ENCODE measurements at places on chromosomes 2 and 18. TPM values are rescaled to one million over a fixed set of nuclear protein-coding genes. Genes with fewer than 3 reads are reported as not detected.

SPP2 gene
- not detected for total RNA-seq

- H3K27me3 ChIP-seq, result peaks cover 20% of the 10 kb centered on the region
- peak overlapping the region; percentile 61 for H3K27ac ChIP-seq
- no peak for DNase-seq
- peaks cover 28% of the 10 kb centered on the region for H3K4me1 ChIP-seq
These were observed 550 bp upstream of the SFXN5 start for GRCh38 chr2:73072129-73072395.

GRCh38 chr18:48330016-48330991 is 78.9 kb downstream of the ZBTB7C start:
- no peak overlapping the region for H3K4me3 ChIP-seq
- no peaks in the 10 kb centered on the region for H3K36me3 ChIP-seq
- H3K27ac ChIP-seq, result no peak overlapping the region
- H3K27me3 ChIP-seq, result peaks cover 20% of the 10 kb centered on the region
- DNase-seq, result no peak

DNA sequence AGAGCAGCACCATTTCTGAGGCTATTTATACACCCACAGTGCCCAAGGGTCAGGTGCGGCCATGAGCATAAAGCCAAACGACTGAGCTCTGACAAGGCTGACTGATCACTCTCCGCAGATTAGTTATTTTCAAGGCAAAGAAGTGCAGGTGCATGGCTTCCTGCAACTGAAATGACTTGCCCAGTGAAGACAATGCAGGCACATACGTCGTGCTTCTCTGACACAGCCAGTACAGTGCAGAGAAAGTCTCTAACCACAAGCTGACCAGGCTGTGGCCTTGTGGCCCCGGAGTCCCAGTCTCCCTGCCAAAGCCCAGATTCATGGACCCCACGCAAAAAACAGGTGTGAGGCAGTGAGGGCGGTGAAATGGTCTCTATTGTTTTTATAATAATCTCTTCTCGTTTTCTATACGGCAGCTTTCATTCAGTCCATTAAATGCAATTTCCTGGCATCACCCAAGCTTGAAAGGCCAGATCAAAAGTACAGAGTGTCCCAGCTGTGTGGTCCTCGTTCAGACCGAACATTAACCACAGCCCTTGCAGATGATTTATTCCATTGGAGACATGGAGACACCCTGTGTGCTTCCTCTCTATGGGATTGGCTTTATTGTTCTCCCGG is 447.0 kb upstream of the ID2 start:
- peaks cover 9% of the 10 kb centered on the region for H3K27me3 ChIP-seq
- no peak overlapping the region for H3K4me3 ChIP-seq
- DNase-seq, result no peak
- H3K4me1 ChIP-seq, result peaks cover 53% of the 10 kb centered on the region
- no peak overlapping the region for H3K27ac ChIP-seq
- H3K36me3 ChIP-seq, result peaks cover 12% of the 10 kb centered on the region

DNA sequence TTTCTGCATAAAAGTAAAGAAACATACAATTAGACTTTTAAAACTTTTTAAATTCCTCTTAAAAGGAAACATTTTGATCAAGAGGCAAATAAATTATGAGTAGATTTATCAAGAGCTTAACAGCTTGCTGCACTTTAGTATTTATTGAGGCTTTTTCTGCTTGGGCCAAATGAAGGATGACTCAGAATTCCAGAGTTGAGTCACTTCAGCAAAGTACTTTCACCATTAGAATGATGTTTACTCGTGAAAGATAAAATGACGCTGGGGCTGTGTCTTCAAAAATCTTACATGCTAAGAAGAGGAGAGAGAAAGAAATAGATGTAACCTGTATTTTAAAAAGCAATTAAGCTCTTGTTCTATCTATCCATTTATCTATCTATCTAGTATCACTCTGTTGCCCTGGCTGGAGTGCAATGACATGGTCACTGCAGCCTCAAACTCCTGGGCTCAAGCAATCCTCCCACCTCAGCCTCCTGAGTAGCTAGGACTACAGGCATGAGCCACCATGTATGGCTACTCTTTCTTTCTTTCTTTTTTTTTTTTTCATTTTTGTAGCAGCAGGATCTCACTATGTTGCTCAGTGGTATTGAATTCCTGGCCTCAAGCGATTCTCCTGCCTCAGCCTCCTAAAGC is 75.3 kb upstream of the RIOK3 start:
- H3K4me3 ChIP-seq, result no peak overlapping the region
- H3K4me1 ChIP-seq, result peaks cover 11% of the 10 kb centered on the region
- peak overlapping the region; percentile 72 for H3K27ac ChIP-seq
- no peak for DNase-seq
- peaks cover 7% of the 10 kb centered on the region for H3K27me3 ChIP-seq
- H3K36me3 ChIP-seq, result no peaks in the 10 kb centered on the region

DNA sequence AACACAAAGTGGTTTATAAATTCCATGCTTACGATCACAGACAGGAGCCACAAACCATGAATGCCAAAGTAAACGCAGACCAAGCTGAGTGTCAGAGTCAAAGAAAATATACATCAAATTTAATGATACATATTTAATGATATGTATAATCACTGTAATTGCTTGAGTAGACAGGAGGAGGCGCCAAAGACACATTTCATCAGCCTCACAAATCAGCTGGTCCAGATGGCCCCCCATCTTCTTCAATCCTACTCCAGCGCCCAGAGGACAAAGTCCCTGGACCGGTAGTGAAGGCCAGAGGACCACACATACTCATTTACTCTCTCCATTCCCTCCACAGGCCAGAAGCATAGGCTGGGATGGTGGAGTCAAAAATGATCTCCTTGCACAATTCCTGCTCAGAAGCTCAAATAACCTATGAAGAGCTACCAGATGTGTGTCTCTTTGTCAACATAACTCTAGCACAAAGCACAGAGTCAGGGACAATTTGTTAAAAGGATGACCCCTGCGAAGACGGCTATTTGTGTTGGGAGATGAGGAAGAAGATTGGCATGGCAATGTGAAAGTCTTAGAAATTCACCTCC is 149.3 kb upstream of the PGAP1 start:
- H3K27me3 ChIP-seq, result no peaks in the 10 kb centered on the region
- DNase-seq, result no peak
- H3K4me1 ChIP-seq, result peaks cover 39% of the 10 kb centered on the region
- peaks cover 62% of the 10 kb centered on the region for H3K36me3 ChIP-seq
- H3K27ac ChIP-seq, result no peak overlapping the region

DNA sequence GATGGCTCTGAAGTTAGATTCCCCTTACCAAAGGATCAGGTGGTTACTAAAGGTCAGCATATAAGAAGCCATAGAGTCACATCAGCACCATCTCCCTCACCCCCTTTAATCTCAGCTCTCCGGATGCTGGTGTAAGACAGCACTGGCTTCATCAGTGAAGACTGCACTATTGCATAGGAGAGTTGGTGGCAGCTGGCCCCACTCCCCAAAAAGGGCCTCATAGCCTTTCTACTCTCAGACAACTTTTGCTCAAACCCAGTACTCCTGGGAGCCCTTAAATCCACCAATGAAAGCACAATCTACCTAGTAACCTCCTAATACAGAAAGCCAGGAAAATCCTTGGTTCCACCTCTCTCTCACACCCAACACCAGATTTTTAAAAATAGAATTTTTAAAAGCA is 6.9 kb upstream of the DIPK1C start:
- no peaks in the 10 kb centered on the region for H3K4me1 ChIP-seq
- H3K36me3 ChIP-seq, result no peaks in the 10 kb centered on the region
- H3K4me3 ChIP-seq, result no peak overlapping the region
- H3K27ac ChIP-seq, result no peak overlapping the region
- peaks cover 18% of the 10 kb centered on the region for H3K27me3 ChIP-seq
- DNase-seq, result no peak

- peaks cover 1% of the 10 kb centered on the region for H3K4me1 ChIP-seq
- no peak overlapping the region for H3K27ac ChIP-seq
- no peaks in the 10 kb centered on the region for H3K27me3 ChIP-seq
- no peak overlapping the region for H3K4me3 ChIP-seq
These were observed 7.3 kb downstream of the THOC1 start for GRCh38 chr18:260547-260946.

DNA sequence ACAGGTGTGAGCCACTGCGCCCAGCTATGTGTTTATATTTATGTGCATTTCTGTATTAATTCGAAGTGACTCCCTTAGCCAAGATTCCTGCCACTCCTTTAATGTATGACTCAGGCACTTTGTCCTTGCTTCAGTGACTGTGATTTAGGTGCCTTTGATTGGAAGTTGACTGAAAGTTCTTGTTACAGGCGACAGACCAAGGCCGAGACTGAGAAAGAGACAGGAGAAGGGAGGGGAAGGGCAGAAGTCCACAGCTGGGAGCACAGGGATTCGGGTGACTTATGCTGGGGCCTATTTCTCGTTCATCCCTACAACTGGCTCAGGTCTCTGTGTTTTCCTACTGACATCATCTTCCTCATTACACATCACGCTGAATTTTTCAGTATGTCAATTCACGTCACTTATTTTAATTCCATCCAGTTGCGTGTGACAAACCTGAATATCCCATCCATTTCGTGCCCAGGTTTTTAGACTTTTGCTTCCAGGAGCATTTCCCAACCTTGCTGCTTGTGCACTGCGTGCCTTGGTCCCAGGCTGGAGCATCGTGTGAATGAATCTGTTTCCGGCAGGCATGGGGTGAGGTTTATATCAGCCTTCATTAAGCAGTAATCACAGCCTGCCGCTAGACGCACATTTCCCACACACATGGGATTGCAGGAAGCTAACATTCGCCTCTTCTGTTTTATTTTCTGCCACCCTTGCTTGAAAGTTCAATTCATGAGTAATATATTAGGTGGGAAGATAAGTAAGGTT is 42.4 kb downstream of the TMEM18 start:
- no peak for DNase-seq
- H3K27ac ChIP-seq, result no peak overlapping the region
- no peak overlapping the region for H3K4me3 ChIP-seq
- no peaks in the 10 kb centered on the region for H3K36me3 ChIP-seq
- no peaks in the 10 kb centered on the region for H3K4me1 ChIP-seq

GALR1 gene
- not detected for total RNA-seq

DNA sequence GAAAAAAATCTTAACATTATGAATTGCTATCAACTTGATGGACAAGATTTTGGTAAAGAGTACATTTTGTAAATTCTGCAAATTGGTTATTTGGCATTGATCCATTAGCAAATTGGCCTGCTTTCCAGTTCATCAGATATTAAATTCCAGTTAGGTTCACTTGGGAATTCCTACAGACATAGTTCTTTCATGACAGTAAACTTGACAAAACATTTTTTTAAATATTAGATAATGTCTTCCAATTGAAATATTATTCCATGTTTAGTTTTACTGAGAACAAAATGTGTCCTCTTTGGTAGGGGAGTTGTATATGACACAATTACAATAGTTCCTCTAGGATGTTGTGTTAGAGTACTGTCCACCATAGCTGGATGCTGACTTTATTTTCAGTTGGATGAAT is 141.9 kb downstream of the LCLAT1 start:
- no peaks in the 10 kb centered on the region for H3K27me3 ChIP-seq
- peaks cover 13% of the 10 kb centered on the region for H3K36me3 ChIP-seq
- no peak overlapping the region for H3K4me3 ChIP-seq
- no peaks in the 10 kb centered on the region for H3K4me1 ChIP-seq

- no peaks in the 10 kb centered on the region for H3K4me1 ChIP-seq
- no peak overlapping the region for H3K4me3 ChIP-seq
- no peaks in the 10 kb centered on the region for H3K27me3 ChIP-seq
- no peak for DNase-seq
These were observed 1526.7 kb downstream of the LRP1B start for GRCh38 chr2:140604096-140604495.

DNA sequence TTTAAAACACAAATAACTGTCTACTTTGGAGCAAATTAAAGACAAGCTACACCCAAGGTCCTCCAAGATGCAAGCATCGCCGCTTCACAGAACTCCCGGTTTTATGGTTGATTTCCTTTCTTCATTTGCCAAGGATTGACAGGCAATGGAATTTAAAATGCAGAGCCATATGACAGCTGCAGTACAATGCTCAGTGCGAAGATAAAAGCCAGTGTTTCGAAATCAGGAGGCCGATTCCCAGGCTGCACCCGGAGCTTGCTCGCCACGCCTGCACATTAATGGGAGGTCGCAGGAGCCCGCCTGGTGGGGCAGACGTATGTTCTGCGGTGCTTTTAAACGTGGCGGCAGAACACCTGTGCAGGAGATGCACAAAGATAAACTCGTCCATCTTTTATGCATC is 727.6 kb upstream of the SOX11 start:
- DNase-seq, result no peak
- H3K27me3 ChIP-seq, result no peaks in the 10 kb centered on the region
- H3K4me3 ChIP-seq, result no peak overlapping the region
- no peaks in the 10 kb centered on the region for H3K36me3 ChIP-seq
- no peaks in the 10 kb centered on the region for H3K4me1 ChIP-seq

DNA sequence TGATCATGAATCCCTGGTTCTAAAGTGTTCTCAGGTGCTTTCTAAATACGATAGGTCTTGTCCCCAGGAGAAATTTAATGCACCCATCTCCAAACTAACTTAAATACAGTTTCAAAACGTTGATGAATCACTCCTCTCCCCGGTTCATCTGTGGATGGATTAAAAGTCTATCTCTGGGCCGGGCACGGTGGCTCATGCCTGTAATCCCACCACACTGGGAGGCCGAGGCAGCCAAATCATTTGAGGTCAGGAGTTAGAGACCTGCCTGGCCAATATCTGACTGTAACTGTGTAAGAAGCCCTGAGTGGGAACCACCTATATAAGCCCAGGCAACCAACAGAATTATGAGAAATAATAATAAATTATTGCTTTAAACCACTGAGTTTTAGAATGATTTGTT is 78.7 kb downstream of the LONRF2 start:
- H3K27me3 ChIP-seq, result peaks cover 9% of the 10 kb centered on the region
- no peaks in the 10 kb centered on the region for H3K4me1 ChIP-seq
- no peak overlapping the region for H3K27ac ChIP-seq
- DNase-seq, result no peak
- no peak overlapping the region for H3K4me3 ChIP-seq

CFC1 gene
- not detected for total RNA-seq

DNA sequence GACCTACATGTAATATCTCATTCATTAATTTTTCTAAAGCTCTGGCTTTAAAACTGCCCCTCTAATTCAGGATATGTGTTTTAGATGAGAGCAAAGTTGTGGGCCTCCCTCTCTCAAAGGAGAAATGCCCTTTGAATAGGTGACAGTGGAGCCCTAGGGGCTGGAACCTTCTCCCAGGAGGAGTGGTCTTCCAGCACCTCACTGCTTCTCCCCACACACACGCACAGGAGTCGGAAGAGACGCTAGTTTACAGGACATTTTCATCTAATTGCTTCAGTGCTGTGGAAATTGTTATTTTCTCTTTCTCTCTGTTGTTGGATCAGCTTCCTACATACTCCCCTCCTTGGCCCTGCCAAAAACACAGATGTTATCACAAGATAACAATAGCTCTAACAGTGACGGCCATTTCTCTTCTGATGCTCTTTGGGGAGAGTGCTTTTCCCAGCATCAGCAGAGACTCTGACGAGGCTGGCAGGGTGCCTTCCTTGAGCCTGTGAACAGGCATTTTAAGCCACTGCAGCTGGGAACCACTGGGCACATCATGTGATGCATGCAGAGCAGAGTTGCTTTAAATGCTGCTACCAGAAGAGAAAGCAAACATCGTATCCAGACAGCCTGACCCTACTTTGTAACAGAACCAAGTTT is 209.4 kb upstream of the SP5 start:
- H3K4me3 ChIP-seq, result no peak overlapping the region
- peak overlapping the region; percentile 5 for H3K27ac ChIP-seq
- peaks cover 28% of the 10 kb centered on the region for H3K4me1 ChIP-seq
- no peak for DNase-seq
- peaks cover 13% of the 10 kb centered on the region for H3K27me3 ChIP-seq
- H3K36me3 ChIP-seq, result no peaks in the 10 kb centered on the region

Measured in activated T-helper 1 cell treated with anti-CD3 and anti-CD28 coated beads, Interleukin-12 subunit alpha, Interleukin-12 subunit beta, Interleukin-2, Interleukin-4 antibody, amounts not matched to agents 30 ng/mL and 10 ng/mL and 1 ng/mL, durations not matched to agents 14 hours and 24 hours and 36 hours (primary cell).